Stimulated activated CD8-positive, alpha-beta memory T cell treated with anti-CD3 and anti-CD28 coated beads, Interleukin-2, amount 100 ng/mL, for 48 hours (primary cell): ENCODE measurements at places on chromosomes 5 and 9.

DNA sequence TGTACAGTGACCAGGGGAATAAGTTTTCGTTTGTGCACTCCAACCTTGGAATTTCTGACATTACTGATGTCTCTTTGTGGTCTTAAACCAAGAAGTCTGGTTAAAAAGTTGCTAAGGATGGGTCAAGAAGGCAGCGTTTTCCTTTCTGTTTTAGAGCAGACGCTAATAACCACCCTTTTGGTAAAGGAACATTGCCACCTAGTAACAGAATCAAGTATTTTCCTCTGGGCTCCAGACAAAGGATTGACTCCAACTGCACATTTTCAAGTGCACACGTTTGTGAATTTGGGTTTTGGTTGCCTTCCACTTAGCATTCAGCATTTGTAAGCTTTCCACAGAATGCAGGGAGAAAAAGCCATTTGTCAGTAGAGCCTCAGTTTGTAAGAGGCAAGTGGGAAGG is 22.2 kb upstream of the CEP78 start:
- no peak for DNase-seq

DNA sequence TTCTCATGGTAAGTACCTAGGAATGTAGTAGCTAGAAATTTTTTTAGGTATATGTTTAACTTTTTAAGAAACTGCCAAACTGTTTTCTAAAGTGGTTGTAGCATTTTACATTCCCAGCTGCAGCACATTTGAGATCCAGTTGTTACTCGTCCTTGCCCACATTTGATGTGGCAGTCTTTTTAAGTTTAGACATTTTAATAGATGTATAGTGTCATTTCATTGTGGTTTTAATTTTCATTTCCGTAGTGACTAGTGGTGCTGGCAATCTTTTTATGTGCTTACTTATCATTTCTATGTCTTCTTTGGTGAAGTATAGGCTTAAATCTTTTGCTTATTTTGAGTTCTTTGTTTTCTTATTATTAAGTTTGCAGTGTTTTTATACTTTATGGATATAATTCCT is 171.6 kb downstream of the GAS1 start:
- DNase-seq: no peak

GRCh38 chr9:109286571-109286977 is 34.3 kb downstream of the EPB41L4B start:
- no peak for DNase-seq

- no peak for DNase-seq
Observed at GRCh38 chr9:85278769-85279168, 463.0 kb downstream of the AGTPBP1 start.

GRCh38 chr9:127796852-127797370 is 5.8 kb upstream of the FPGS start:
- DNase-seq: no peak

DNA sequence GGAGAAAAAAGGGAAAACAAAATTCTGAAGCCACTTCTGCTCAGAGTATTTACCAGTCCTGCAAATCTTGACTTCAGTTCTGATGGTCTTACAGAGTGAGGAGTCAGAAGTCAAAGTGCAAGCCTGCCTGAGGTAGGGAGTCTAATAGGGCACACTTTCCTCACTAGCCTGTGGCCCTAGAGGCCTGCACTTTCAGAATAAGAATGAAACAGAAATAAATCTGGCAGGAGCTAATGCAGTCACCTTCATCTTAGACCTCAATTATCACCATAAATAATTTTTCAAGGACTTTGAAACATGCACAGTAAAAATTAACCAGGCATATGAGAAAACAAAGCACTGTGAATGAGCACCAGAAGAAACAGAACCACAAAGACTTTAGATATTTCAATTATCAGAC is 20.7 kb upstream of the ACSL6 start:
- no peak for DNase-seq

DNA sequence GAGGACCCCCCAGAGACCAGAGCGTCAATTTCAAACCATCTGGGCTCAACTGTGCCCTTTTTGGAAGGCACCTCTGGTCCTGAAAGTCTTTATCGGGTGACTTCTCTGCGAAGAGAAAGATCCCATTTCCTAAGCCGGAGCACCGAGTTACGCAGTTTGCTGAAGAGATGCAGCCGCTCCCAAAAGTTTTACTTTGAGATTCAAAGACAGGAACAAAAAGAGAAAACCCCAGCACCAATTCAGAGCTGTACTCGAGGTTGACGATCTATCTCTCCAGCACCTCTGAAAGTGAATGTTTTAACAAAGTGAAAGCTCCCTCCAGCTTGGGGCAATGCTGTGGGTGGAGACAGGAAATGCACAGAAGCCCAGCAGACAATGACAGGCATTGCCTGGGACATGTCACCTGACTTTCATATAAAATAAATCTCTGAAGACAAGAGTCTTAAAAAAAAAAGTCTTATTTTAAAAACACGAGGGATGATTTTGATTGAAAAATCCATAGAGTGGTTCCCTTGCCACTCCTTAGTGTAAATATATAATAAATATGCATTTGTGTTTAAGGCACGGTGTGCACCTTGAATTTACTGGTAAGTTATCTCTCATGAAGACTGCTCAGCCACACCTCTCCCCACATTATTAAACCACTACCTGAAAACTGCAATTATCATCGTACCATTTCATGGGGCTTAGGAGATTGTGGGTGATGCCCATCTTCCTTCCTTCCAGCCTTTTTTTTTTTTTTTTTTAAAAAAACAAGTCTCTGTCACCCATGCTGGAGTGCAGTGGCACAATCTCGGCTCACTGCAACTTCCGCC is 79.9 kb downstream of the FNBP1 start:
- peak; percentile 57 for DNase-seq

DNA sequence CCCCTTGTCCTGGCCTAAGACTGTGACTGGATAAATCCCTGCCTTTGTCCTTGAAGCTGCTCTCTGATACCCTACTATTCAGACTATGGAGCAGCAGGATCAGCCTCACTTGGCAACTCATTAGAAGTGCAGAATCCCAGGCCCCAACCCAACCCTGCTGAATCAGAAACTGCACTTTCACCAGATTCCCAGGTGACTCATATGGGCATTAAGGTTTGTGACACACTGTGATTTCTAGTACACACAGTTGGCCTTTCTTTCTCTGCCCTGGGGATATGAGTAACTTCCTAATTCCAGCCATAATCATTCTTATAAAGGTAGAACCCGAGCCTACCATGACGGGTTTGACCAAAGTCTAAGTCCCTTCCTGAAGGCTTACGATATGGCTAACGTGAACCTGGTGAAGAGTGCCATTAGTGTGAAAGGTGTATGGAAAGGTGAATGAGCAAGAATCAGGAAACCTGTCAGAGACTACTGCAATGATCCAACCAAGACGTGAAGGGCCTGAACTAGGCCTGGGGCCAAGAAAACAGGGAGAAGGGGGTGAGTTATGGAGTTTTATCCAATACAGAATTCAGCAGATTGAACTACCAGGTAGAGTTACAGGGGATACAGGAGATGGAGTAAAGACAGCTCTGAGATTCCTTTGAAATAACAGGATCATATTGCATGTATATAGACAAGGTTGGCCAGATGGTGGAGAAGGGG is 533.0 kb downstream of the BNC2 start:
- DNase-seq: no peak

DNA sequence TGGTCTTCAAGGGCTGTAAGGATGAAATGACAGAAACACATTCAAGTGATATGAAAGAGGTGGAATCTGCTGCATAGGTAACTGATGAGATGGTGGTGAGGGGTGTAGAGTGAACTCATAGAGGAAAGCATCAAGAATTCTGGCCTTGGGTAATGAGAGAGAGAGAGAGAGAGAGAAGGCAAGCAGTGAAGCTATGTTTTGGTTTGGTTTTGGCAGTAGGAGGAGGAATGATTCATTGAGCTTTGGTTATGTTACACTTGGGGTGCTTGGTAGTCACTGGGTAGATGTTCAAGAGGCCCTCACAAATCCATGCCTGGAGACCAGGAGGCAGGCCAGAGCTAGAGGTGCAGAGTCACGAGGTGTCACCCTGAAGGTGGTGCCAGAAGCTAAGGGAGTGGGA is 89.5 kb downstream of the EGFLAM start:
- DNase-seq: no peak

DNA sequence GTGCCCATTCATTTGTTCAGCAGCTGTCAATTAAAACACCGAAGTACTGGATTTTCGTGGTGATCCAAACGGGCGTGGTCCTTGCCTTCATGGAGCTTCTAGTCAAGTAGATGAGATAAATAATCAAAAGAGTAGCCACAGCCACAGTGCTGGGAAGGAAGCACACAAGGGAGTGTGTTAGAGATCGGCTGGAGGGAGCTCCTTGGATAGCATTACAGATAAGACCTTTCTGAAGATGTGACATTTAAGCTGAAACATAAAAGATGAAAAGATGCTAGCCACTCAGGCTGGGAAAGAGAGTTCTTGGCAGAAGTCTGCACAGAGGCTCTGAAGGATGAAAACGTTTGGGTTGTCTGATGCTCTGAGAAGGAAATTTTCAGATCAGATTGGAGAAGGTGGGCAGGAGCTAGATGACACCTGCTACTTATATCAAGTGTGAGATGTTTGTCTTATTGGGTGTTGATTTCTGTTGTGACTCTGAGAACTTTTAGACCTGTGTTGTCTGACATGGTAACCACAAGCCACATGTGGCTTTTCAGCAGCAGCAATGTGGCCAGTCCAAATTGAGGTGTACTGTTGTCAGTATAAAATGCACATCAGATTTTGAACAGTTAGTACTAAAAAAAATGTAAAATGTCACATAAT is 123.9 kb downstream of the TLE4 start:
- no peak for DNase-seq

DNA sequence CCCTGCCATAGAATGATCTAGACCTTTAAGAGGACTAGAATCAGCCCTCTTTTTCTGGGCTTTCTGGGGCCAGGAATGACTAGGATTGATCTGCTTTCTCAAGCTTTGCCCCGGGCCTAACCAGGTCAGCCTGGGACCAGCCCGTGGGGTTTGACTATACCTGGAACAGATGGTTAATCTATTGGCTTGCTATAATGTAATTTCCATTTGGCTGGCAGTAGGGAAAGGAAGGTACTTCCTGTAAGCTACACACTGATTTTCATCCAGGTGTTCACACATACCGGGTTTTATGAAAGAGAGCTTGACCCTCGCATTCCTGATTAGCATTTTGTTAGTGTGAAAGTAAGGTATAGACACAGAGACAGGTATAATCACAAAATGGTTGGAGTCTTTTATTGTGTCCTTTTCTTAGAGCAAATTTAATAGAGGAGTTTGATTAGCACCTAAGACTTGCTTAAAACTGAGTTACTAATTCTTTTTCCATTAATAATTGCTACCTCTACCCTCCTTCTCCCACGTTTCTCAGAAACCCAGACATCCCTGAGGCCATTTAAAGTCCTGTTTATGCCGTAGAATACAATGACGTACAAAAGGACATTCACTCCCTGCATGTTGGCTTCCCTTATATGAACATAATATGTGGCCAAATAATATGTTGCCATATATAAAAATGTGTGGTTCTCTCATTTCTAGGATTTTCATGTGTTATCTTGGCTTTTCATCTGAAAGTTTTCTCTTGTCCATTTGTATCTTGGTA is 17.3 kb downstream of the LNPEP start:
- DNase-seq: no peak

- DNase-seq: no peak
Observed at GRCh38 chr5:8012131-8012977, 143.4 kb downstream of the MTRR start.

- no peak for DNase-seq
Observed at GRCh38 chr5:95076395-95077185, 208.3 kb downstream of the MCTP1 start.

- DNase-seq: no peak
Observed at GRCh38 chr9:87786423-87786822, 60.5 kb downstream of the CTSL start.

GRCh38 chr9:97327562-97327961 is 20.1 kb downstream of the CCDC180 start:
- DNase-seq: no peak

DNA sequence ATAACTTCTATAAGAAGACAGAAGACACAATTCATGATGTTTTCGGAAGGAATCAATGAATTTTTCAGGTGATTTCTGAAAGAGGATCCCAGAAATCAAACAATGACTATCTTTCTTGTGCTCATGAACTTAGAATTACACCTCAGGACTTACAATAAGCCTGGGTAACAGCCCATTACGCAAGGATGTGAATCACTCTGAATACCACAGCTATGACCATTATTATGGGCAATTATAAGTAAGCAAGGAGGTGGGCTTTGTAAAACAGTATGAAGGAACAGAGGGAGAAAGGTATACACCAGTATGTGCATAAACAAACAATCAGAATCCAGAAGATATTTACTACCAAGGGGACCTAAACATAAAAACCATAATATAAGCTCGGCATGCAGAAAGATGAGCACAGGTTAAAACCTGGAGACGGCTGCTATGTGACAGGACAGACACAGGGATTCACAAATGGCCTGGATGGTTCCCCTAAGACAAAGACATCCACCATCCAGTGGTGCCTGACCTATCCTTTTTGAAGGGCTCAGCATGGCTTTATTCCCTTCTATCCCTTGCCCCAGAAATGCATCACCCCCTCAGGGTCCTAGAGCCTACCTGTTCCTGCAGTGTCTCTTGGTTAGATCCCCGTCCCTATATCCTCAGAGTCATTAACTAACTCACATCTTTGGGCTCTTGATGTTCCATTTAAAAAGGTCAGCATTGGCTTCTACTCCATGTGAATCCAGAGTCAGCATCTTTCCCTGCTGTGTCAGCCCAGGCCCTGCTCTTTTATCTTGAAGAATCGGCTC is 21.8 kb upstream of the PPP2CA start:
- no peak for DNase-seq

- no peak for DNase-seq
Observed at GRCh38 chr9:124782661-124783574, 6.0 kb downstream of the OLFML2A start.

DNA sequence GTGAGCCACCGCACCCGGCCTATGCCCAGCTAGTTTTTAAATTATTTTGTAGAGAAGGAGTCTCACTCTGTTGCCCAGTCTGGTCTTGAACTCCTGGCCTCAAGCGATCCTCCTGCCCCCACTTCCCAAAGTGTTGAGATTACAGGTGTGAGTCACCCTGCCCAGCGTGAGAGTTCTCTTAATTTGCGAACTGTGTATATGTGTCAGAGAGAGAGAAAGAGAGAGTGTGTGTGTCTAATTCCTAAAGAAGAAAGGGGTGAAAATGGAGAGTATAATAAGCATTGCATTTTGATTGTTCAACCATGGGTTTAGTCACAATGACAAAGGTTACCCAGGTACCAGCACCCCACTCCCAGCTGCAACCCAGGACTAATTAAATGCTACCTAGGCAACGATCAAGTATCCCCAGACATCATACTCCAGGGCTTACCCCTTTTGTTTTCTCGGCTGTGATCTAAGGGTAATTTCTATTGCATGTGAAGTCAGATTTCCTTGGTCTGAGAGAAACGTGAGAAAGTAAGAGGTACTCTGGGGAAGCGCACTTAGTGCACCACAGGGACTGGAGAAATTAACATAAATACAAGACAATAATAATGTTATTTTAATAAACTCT is 16.6 kb downstream of the MAP1B start:
- no peak for DNase-seq

GRCh38 chr9:14207352-14207995 is 106.5 kb downstream of the NFIB start:
- no peak for DNase-seq

DNA sequence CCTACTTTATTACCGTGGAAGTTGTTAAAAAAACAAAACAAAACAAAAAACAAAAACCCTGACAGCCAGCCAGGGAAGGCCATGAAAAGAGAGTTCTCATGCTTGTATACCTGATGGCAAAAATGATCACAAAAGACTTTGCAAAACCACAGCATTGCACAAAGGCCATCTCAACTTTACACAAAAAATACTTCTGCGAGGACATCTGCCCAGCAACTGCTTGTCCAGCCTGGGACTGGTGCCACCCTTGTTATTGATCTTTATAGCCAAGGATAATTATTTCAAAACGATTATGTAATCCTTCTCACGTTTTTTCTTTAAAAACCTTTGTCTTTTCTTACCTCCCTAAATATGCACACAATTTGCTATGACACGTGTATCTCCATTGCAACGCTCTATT is 42.2 kb upstream of the SLC28A3 start:
- no peak for DNase-seq
